ENCODE measurements at places on chromosomes 12 and 14.

DNA sequence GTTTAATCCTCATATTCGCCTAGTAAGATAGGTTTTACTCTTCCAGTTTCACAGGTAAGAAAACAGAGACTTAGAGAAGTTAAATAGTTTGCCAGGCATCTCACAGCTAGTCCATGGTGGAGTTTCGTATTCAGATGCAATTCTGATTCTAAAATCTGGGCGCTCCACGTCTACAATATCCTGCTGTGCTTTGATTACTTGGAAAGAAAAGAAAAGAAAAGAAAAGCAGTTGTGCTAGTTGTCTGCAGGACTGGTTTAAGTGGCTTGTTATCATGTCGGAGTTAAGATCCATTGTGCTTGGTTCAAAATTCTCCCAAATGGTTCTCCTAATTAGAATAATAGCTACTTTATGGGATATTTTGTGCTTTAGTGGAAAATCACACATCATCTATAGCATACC lies 18.6 kb downstream of the AKAP3 start:
- no peak for DNase-seq

- DNase-seq: no peak
Observed at GRCh38 chr12:13562915-13563742, 366.6 kb downstream of the EMP1 start.

- DNase-seq: peak; percentile 87
Observed at GRCh38 chr12:55931780-55932550, 1.0 kb downstream of the DGKA start.

DNA sequence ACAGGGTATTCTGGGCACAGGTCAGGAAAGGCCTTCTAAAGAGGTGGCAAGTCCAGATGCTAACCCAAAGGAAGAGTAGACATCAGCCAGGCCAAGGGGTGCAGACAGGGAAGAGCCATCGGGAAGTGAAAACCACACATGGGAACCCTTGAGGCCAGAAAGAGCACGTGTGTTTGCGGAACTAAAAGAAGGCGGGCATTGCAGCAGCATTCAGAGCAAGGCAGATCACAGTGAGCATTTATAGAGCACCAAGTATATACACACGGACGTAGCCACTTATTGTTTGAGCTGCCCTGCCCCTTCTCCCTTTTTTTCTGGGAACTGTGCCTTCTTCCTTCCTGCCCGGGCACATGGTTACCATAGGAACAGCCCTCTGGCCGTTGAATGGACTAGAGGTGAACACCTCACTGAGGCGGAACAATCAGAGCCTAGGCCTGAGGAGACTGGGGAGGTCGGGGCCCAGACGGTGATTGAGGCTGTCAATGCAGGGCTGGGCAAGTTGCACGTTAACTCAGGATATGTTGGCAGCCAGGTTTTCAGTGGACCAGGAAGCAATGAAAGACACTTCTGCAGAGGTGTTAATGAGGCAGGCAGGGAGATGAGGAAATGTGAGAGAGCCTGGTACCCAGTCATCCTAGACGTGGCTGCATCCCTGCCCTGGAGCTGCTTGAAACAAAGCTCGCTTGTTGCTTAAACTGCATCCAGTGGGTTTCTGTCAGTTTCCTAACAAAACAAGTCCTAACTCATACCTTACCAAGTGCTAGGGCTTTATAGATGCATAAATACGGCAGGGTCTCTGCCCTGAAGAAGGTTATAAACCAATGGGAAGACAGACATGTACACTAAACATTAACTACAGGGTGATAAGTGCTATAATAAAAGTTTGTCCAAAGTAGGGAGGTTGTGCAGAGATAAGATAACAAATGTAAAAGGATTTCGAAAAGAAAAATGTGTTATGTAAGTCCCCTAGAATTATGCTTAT lies 34.2 kb downstream of the MOAP1 start:
- no peak for DNase-seq

GRCh38 chr14:99333841-99334635 lies 62.0 kb upstream of the BCL11B start:
- no peak for DNase-seq

DNA sequence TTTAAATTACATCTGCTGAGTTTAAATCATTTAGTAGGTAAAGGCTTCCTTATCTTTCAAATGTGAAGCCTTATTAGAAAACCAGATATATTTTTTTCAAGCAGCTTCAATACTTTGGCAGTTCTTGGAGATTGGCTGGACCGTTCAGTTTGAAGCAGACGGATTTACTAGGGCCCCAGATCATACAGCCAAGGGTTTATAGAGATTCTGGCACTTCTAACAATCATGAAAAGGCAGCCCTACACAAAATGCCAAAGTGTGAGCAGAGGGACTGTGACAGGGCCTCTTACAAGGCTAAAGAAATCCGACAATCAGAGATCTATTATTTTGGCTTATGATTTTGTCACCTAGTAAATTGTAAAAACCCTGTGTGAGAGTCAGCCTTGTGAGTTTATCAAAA lies 162.8 kb upstream of the SLC38A2 start:
- DNase-seq: no peak

- DNase-seq: no peak
Observed at GRCh38 chr14:39229222-39229543, 4.5 kb upstream of the MIA2 start.
